ENCODE measurements at places on chromosomes 1 and 21. TPM values are rescaled to one million over a fixed set of nuclear protein-coding genes. Genes with fewer than 3 reads are reported as not detected.

CHIA gene
- polyA plus RNA-seq, result 0.18 TPM

MSH4 gene
- 0.16 TPM for polyA plus RNA-seq

LHX4 gene
- 0.05 TPM for polyA plus RNA-seq

GBP6 gene
- 0.50 TPM for polyA plus RNA-seq

CGN gene
- polyA plus RNA-seq, result 4.3 TPM

ADAMTSL4 gene
- polyA plus RNA-seq, result 12.1 TPM

CD52 gene
- 45.5 TPM for polyA plus RNA-seq

TDRD5 gene
- polyA plus RNA-seq, result 0.27 TPM

ADORA3 gene
- 2.4 TPM for polyA plus RNA-seq
